ENCODE measurements at places on chromosomes 16 and 17.
A peak's percentile ranks its signal among the peaks of the same experiment; 100 is the strongest.

DNA sequence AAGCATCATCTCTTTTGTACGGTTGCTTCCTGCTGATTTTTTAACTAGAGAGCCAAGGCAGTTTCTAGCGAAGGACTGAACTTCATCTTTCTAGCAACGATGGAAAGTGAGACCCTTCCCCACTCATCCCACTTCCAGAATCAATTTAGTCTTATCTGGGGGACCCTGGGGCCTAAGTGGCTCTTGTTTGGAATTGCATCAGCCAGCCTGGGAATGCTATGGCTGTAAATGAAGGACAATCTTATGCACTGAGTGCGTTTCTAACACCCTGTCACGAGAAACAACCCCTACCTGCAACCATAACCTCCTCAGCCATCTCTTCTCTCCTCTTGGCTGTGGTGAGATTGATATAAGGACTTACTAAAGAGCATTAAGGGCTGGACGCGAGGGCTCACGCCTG is 64.8 kb downstream of the ERCC4 start:
- no peak for DNase-seq

DNA sequence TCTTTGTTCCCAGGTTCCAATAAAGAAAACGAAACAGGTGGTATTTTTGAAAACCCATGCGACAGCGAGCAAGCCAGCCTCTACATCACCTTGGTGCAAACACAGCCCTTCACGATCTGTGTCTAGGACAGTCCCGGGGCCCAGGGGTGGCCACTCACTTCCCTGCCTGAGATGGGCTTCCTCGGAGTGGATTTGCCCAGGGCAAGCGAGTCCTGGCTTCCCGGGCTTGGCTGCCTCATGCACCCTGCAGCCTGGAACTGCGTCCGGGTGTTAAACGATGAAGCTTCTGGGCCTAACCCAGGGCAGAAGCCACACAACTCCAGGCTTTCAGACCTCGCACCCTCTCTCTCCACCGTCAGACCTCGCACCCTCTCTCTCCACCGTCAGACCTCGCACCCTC is 66.0 kb downstream of the RPH3AL start:
- DNase-seq = no peak

DNA sequence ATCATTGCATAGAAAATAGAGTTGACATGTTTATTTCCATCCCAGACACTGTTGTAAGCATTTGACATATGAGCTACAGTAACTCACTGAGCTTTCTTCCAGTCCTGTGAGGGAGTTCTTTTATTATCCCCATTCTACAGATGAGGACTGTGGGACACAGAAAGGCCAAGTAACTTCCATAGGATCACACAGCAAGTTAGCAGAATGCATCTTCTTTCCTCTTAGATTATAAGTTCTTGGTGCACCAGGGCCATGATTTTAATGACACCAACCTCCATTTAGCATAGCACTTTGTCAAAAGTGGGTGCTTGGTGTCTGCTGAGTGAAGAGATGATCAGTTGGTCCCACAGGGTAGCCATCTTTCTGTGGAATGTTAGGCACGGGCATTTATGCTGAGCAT is 12.7 kb downstream of the JPT2 start:
- no peak for DNase-seq

DNA sequence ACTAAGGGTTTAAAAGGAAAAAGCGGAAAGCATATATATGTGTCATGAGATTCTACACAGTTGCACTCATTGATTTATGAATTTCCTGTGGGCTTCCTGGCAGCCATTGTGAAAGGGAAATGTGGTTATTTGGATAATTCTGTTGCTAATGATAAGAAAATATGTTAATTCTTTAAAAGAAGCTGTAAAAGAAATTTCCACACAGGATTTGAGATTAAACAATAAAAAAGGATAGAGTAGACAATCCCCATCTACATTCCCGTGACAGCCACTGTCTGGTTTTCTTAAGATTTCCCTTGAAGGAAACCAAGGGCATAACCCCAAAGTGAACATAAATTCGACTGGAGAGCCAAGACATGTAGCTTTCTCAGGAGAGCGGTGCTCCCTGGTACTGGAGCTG is 397.5 kb downstream of the CPPED1 start:
- DNase-seq = no peak

DNA sequence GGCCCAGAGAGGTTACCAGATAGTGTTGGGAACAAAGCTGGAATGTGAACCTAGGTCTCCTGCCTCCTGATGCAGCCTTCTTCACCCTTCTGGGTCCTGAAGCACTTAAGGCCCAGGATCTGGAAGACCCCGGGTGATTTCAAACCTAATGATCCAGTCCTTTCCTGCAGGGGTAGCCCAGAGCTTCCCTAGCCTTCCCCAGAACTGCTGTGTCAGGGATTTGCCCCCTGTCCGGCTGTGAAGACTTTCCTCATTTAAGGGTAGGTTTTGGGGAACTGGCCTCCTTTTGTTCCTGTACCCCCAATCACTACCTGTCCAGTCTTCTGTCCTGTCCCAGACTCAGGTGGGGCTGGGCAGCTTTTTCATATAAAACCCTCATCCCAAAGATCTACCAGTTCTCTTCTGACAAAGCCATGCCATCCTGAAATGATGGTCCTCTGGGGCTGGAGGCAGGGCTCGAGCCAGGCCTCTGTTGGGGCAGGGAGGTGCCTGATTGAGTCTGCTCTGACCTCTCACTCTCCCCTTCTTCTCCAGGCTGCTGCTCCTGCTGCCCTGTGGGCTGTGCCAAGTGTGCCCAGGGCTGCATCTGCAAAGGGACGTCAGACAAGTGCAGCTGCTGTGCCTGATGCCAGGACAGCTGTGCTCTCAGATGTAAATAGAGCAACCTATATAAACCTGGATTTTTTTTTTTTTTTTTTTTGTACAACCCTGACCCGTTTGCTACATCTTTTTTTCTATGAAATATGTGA is 1.3 kb downstream of the MT1X start:
- no peak for DNase-seq

GRCh38 chr16:4351880-4352279 is 759 bp upstream of the PAM16 start:
- no peak for DNase-seq

- no peak for DNase-seq
Observed at GRCh38 chr17:4054446-4054845, 88.4 kb downstream of the ZZEF1 start.

GRCh38 chr16:86064431-86065250 is 165.7 kb downstream of the IRF8 start:
- DNase-seq = no peak

- peak; percentile 34 for DNase-seq
Observed at GRCh38 chr16:23434380-23434779, 18.6 kb downstream of the COG7 start.

GRCh38 chr17:59154721-59155438 is at the start of gene SKA2:
SKA2 (minus strand) TSS chr17:59155186; CDS start chr17:59155163, 23 bp downstream.
- DNase-seq = peak; percentile 97

- DNase-seq = peak; percentile 23
Observed at GRCh38 chr16:2027024-2028010, 615 bp downstream of the NHERF2 start.

GRCh38 chr16:64311241-64311640 is 810.6 kb downstream of the CDH11 start:
- no peak for DNase-seq

DNA sequence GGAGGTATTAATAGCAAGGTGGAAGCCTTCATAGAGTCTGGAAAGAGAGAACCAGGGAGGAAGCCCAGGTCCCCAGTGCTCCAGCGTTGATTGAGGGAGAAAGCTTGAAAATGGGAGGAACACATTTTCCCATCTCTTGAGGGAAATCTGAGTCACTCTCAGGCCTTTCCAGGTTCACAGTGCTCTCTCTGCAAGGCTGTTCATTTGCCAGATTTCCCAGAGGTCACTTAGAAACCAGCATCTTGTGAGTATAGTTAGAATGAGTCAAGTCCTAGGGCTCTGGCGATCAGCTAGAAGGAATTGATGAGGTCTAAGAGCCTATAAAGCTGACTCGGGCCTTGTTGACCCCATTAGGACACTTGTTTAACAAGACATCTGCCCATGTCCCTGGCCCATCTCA is 17.7 kb upstream of the ZNF594 start:
- no peak for DNase-seq

DNA sequence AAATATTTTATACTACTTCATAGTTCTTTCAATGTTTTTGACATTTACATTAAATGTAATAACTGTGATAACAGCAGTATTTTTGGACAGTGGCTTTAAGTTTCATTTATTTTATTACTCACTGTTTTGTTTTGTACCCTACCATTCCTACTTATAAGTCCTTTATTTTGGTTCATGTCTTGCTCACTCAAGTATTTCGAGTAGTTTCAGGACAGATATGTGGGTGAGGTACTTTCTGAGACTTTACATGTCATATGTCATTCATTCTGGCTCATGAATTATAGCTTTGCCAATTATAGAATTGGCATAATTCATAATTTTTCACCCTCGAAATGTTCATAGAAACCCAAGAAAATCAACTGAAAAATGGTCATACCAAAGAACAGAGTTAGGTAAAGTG is 44.4 kb downstream of the PIK3R5 start:
- peak; percentile 61 for DNase-seq

- DNase-seq = peak; percentile 61
Observed at GRCh38 chr17:3732210-3732621, 8.5 kb downstream of the HASPIN start.

GRCh38 chr17:44257815-44258760 is 9.8 kb downstream of the SLC4A1 start:
- DNase-seq = no peak

GRCh38 chr17:82600731-82601446 is 47.4 kb downstream of the WDR45B start:
- DNase-seq = no peak

DNA sequence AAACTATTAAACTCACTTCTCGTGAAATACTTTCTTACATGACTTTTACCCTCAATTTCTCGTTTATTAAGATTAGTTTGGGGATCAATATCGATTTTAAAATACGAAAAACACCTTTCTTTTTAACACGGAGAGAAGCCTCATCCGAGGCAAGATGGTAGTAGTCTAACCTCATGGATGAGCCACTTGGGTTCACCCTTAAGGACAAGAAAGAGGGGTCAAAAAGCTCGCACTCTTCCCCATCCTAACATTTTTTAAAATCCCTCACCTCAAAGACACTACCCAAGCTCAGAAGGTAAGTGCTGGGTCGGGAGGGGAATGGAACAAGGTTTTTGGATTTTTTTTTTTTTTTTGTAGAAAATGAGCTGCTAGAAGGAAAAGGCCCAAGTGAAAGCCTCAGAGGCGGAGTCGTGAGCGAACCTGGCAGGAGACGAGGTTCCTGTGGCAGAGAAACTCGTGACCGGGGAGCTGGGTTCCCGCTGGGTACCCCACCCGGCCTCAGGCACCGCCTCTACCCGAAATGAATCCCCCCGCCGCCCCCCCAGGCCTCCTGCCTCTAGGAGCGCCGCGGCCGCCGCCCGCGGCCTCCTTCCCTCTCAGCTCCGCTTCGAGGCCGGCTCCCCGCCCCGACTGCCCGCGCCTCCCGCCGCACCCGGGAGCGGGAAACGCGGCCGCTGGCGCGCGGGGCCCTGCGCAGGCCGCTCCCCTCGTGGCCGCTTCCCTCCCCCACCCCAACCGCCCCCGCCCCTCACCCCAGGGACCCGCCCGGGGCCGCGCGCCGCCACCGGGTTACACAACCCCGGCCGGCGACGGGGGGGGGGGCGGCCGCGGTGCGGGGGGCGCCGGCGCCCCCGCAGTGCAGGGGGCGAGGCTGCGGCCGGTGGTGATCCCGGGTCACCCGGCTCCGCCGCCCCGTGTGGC is 1.6 kb downstream of the NUFIP2 start:
- peak; percentile 58 for DNase-seq

DNA sequence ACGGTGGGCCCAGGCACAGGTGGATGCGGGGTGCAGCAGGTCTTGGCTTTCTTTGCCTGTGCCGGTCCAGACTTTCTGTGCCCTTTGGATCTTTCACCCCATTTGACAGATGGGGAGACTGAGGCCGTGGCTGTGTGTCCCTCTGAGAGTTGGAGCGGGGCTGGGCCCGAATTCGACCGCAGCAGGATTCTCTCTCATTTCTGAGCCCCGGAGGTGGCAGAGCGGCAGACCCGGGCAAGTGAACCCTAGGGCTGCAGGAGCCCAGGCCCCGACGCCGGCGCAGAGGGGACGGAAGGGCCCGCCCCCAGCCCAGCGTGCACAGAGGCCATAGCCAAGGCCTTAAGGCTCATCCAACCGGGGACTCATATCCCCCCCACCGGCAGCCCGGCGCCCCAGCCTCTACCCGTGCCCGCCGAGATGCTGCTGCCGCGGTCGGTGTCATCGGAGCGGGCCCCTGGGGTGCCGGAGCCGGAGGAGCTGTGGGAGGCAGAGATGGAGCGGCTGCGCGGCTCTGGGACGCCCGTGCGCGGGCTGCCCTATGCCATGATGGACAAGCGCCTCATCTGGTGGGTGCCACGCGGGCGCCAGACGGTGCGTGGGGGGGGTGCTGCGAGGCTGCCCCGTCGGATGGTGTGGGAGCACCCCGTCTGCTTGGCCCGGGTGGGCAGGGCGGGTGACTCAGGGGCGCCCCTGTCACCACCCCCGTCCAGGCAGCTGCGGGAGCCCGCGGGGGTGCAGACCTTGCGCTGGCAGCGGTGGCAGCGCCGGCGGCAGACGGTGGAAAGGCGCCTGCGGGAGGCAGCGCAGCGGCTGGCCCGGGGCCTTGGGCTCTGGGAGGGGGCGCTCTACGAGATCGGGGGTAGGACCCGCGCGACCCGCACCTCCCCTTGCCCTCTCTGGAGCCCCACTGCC is 857 bp downstream of the TMC8 start:
- DNase-seq = peak; percentile 63
